ENCODE measurements at places on chromosomes 11 and 22. TPM values are rescaled to one million over a fixed set of nuclear protein-coding genes. Genes with fewer than 3 reads are reported as not detected.

- peaks cover 28% of the 10 kb centered on the region for H3K4me1 ChIP-seq
- H3K4me3 ChIP-seq: no peak overlapping the region
- no peaks in the 10 kb centered on the region for H3K27me3 ChIP-seq
- H3K36me3 ChIP-seq: no peaks in the 10 kb centered on the region
- DNase-seq: no peak
- peak overlapping the region; percentile 37 for H3K27ac ChIP-seq
Observed at GRCh38 chr11:76747915-76748860, 35.0 kb upstream of the TSKU start.

DNA sequence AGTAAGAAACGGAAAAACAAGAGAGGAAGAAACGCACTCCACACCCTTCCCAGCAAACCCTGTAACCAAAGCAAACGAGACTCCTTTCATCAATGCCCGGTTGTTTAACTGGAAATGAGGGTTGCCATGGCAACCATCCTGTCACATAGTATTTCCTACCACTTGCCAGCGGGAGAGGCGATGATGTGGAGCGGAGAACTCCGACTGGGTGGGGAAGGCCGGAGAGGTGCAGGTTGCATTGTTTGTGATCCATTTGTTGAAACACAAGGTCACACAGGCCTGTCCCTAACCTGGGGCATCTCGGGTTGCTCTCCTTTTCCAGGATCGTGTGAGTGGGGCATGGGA, 609.9 kb downstream of the BUD13 start:
- no peaks in the 10 kb centered on the region for H3K36me3 ChIP-seq
- no peaks in the 10 kb centered on the region for H3K4me1 ChIP-seq
- H3K27me3 ChIP-seq: peaks cover 46% of the 10 kb centered on the region
- no peak overlapping the region for H3K27ac ChIP-seq
- no peak for DNase-seq

GRCh38 chr11:73241300-73241699, 23.2 kb downstream of the P2RY2 start:
- H3K4me3 ChIP-seq: no peak overlapping the region
- H3K27ac ChIP-seq: no peak overlapping the region
- H3K27me3 ChIP-seq: no peaks in the 10 kb centered on the region
- H3K4me1 ChIP-seq: no peaks in the 10 kb centered on the region

DNA sequence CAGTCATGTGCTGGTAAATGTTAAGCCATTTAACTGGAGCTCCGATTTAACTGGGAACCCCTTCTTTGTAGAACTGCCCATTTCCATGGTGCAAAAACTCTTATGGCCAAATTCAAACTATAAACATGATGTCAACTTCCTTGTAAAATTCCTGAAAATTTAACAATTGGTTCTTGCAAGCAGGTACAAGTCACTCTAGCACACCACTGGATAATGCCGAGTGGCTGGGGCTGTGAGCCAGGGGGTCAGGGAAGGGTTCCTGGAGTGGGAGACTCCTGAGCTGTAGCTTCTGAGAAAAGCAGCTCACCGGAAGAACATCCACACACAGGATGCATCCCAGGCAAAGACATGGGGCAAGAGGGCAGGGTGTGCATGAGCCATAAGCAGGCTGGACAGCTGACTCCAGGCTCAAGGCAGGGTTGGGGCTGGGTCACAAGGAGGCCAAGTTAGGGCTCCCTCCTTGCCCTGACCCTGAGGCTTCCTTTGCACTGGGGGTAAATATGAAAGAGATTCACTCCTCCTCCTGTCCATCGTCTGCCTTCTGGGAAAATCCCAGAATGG, 18.2 kb downstream of the P2RY2 start:
- H3K36me3 ChIP-seq: no peaks in the 10 kb centered on the region
- no peak overlapping the region for H3K27ac ChIP-seq
- no peaks in the 10 kb centered on the region for H3K27me3 ChIP-seq
- H3K4me3 ChIP-seq: no peak overlapping the region
- DNase-seq: no peak

GRCh38 chr11:65085446-65085845, 1.4 kb downstream of the ZFPL1 start:
- DNase-seq: no peak
- peaks cover 26% of the 10 kb centered on the region for H3K4me1 ChIP-seq
- no peaks in the 10 kb centered on the region for H3K27me3 ChIP-seq
- H3K36me3 ChIP-seq: peaks cover 22% of the 10 kb centered on the region

GRCh38 chr11:113168354-113169342, 145.7 kb upstream of the TTC12 start:
- no peak overlapping the region for H3K27ac ChIP-seq
- no peaks in the 10 kb centered on the region for H3K4me1 ChIP-seq
- no peak overlapping the region for H3K4me3 ChIP-seq
- no peaks in the 10 kb centered on the region for H3K36me3 ChIP-seq

GRCh38 chr11:69475866-69476471, 5.5 kb upstream of the LINC01488 start:
- no peak for DNase-seq
- H3K4me3 ChIP-seq: no peak overlapping the region
- H3K4me1 ChIP-seq: peaks cover 8% of the 10 kb centered on the region
- no peaks in the 10 kb centered on the region for H3K36me3 ChIP-seq

GRCh38 chr11:129639300-129639699, 176.3 kb upstream of the TMEM45B start:
- no peak overlapping the region for H3K27ac ChIP-seq
- H3K4me1 ChIP-seq: no peaks in the 10 kb centered on the region
- no peaks in the 10 kb centered on the region for H3K36me3 ChIP-seq
- no peak overlapping the region for H3K4me3 ChIP-seq

DNA sequence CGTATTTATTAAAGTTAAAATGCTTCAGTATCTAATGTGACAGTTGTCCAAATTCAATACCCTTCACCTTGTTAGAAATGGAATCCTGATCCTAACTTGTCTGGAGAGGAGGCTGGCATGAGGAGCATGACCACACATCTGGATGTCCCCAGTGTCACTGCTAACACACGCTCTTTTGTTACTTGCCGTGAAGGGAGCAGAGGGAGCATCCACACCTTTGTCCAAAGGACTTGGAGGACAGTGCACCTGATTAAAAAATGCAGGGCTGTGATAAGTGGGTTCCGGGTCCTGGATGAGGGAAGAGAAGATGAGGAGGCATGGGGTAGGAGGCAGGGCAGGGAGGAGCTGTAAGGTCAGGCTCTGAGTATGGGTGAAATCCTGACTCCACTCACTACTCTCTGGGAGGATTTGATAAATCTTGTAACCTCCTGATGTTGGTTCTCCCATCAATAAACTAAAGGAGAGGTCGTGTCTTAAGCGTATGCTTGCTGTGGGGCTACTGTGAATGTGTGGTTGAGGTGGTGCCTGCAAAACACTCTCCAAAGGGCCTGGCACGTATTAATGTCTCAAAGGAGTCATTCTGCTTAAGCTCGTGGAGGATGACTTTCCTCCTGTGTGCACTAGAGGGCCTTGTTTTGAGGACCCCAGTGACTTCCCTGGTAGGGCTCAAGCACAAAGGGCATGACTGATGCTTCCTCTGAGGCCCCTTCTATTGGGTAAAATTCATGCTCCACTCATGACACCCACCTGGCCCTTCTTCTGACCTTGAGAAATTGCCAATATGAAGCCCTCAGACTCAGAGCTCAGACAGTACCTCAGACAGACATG, 16.8 kb upstream of the IGLL5 start:
- no peak for DNase-seq
- H3K27ac ChIP-seq: no peak overlapping the region
- no peak overlapping the region for H3K4me3 ChIP-seq
- peaks cover 10% of the 10 kb centered on the region for H3K4me1 ChIP-seq
- H3K36me3 ChIP-seq: no peaks in the 10 kb centered on the region
- H3K27me3 ChIP-seq: no peaks in the 10 kb centered on the region

DNA sequence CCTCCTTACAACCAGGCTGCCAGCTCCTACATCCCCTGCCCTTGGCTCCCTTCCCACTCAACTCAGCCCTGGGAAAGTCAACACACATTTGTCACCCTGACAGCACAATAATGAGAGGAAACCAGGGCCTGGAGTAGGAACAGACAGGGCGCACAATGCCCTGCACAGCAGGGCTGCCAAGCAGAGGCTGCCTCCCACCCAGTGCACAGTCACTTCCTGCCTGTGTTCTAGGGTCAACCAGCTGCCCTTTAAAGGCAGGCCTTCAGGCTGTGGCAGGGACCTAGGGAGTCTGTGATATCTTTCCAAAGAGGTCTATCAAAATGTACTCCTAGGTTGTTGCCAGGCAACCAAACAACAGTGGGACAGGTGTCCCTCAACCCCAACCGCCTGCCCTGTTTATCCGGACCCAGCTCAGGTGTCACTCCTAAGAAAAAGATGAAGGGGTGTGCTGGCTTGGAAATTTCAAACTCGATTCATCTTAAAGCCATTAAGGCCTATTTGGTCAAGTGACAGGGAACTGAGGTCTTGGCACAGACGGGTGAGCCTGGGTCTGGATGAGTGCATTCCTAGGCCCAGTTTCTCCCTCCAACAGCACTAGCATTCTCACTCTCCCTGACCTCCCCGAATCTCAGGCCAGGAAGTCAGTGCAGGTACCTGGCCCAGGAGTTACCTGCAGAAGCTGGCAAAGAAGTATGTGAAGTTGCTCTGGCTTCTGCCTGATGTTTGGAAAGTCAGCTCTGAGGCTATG, 110.3 kb upstream of the PITPNB start:
- peak overlapping the region; percentile 68 for H3K27ac ChIP-seq
- no peak overlapping the region for H3K4me3 ChIP-seq
- H3K4me1 ChIP-seq: peaks cover 36% of the 10 kb centered on the region
- no peaks in the 10 kb centered on the region for H3K36me3 ChIP-seq
- DNase-seq: peak; percentile 92
- no peaks in the 10 kb centered on the region for H3K27me3 ChIP-seq

DNA sequence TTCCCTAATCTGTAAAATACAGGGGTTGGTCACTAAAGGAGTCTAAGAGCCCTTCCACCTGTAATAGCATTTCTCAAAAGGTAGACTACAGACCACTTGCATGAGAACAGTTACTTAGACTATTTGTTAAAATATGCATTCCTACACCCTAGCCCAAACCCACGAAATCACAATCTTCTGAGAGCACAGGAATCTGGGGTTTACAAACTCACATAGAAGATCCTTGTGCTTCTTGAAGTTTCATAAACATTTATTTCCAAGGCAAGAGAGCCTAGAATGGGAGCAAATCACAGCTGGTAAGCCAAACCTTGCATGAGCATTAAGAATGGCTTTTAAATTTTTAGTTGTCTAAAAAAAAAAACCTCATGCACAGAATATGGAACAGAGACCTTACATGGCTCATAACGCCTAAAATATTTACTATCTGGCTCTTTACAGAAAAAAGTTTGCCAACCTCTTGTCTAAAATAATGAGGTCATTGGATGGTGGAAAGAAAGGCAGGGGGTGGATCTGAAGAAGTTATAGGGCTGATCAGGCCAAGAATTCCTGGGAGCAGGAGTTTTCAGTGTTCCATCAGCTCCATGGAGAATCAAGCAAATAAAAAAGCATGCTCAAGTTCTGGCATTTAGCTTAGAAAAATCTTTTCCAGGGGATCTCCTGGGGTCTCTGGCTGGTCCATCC, 133.4 kb downstream of the CCDC34 start:
- peak; percentile 49 for DNase-seq
- H3K27me3 ChIP-seq: no peaks in the 10 kb centered on the region
- H3K27ac ChIP-seq: no peak overlapping the region
- no peaks in the 10 kb centered on the region for H3K36me3 ChIP-seq

DNA sequence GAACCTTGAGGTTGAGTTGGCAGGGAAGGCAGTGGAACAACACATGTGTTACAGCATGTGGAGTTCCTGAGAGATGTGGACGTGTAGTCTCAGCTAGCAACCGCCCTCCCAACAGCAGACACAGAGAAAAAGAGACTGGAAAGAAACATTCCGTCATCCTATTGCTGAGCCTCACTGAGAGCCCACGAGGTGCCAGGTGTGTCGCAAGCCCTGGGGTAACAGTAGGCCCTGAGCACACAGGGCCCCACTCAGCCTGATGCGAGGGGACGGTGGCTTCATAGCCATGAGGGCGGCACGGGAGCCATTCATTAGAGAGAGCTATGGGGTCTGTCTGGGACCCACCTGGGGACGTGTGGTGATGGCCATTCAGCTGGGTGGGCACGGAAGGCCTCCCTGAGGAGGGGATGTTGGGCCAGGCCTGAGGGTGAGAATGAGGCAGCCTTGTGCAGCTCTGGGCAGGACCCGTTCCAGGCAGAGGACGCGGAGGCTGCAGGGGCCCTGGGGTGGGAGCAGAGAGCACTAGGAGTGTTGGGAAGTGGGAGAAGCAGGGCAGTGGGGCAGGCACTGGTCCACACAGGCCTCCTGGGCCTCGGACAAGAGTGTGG, 26.2 kb downstream of the MPPED1 start:
- DNase-seq: no peak
- no peaks in the 10 kb centered on the region for H3K36me3 ChIP-seq
- H3K27ac ChIP-seq: no peak overlapping the region

DNA sequence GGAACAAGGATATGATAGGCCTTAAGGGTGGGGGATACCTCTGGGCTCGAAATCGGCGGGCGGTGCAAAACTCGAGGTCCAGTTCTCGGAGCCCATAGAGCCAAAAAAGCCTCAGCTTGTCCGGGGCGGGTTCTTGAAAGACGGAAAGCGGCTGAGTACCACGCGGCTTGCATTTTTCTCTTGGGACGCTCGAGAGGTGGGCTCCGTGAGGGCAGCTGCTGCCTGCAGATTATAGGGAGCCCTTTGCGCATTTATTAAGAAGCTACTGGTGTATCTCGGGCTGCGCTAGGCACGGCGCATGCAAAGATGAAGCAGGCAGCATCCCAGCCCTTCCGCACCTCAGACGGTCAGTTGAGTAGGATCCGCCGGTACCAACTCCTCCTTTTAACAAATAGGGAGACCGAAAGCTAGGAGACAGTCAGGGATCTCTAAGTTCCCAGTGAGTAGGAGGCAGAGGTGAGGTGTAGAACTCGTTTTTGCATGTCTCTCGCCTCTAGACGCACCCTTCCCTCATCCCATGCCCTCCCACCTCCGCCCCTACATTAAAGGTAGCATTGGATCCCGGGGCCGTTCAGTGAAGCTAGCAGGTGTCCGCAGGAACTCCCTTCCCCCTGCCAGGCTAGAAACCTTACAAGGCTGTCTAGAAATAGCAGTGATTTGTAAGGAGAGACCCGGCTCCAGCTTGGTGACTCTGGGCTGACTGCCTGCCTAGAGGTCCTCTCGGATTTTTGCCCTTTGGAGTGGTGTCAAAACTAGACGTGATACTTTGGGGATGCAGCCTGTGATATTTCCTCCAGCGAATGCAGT, 768 bp downstream of the LDHA start:
- peak overlapping the region; percentile 87 for H3K4me3 ChIP-seq
- peaks cover 34% of the 10 kb centered on the region for H3K36me3 ChIP-seq
- DNase-seq: peak; percentile 31
- H3K27ac ChIP-seq: peak overlapping the region; percentile 91

LMF2 gene
- 47.3 TPM for total RNA-seq

GDPD4 gene
- total RNA-seq: not detected

PRCP gene
- total RNA-seq: 33.8 TPM
